Progenitor cell of endocrine pancreas (in vitro differentiated cells): ENCODE measurements at places on chromosomes 7 and 10. TPM values are rescaled to one million over a fixed set of nuclear protein-coding genes. Genes with fewer than 3 reads are reported as not detected.

DNA sequence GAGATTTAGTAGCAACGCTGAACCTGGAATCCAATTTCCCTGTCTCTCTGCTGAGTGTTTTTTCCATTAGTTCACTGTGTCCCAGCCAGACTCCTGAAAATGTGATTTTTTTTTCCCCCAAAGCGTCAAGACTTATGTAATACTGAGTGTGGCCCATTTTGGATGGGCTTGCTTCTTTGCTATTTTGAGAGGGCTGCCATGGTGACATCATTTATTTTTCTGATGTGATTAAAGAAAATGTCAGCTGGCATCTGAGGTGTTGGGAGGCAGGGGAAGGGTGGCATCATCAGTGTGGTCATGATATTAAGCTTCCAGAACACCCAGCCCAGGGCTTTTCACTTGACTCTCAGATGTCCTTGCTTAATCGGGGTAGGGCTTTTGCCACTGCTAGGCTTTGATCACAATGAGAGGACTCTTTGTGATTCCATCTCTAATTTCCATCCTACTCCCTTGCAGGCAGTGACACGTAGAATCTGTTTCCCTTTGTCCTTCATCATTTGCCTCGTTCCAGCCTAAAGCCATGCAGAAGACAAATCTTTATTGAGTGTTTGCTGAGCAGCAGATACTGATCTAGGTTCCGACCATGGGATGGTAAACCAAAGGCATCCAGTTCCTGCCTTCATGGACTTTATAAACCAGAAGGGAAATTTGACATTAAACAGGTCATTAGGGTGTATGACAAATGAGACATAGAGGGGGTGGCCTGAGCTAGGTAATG, 7.4 kb downstream of the ZNF365 start:
- H3K4me3 ChIP-seq = no peak overlapping the region
- no peaks in the 10 kb centered on the region for H3K36me3 ChIP-seq
- H3K27ac ChIP-seq = no peak overlapping the region
- H3K4me1 ChIP-seq = no peaks in the 10 kb centered on the region
- DNase-seq = no peak

DNA sequence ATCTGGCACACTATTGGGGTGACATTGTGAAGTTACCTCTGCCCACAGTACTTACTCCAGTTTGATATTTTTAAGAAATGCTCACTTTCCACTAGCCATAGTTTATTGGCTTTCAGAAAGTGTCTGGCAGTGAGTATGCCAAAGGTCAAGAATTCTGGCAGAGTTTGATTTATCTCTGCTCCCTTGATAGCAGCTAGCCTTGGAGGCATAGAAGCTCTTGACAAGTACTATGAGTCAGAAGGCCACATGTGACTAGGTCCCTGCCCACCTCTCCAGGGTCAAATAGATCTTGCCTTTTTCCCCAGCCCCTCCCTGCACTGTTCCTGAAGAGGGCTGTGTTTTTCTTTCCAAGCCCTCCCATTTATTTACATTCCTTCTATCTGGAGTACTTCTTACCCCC, 202.2 kb downstream of the AUTS2 start:
- no peak for DNase-seq
- H3K27ac ChIP-seq = peak overlapping the region; percentile 85
- no peaks in the 10 kb centered on the region for H3K27me3 ChIP-seq
- H3K36me3 ChIP-seq = no peaks in the 10 kb centered on the region

DNA sequence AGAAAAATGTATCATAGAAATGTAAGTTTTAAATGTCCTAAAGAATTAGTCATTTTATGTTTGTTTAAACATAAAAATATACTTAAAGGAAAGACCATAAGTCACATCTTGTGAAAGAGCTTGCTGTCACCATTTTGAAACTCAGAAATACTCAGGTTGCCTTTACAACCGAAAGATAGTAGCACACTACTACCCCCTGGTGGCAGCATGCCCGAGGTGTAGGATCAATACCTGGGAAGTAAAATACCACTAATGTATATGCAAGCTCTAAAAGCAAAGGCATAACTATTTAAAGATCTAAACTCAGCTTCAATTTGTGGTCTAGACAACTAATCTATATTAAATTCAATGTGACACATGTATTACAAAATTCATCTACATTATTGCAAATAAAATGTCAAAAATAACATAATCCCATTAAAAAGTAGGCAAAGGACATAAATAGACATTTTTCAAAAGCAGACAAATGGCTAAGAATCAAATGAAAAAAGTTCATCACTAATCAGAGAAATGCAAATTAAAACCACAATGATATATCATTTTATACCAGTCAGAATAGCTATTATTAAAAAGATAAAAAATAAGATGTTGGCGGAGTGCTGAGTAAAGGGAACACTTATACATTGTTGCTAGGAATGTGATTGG, 47.7 kb upstream of the FGL2 start:
- no peak overlapping the region for H3K27ac ChIP-seq
- no peaks in the 10 kb centered on the region for H3K4me1 ChIP-seq
- DNase-seq = peak; percentile 71
- H3K27me3 ChIP-seq = no peaks in the 10 kb centered on the region

DNA sequence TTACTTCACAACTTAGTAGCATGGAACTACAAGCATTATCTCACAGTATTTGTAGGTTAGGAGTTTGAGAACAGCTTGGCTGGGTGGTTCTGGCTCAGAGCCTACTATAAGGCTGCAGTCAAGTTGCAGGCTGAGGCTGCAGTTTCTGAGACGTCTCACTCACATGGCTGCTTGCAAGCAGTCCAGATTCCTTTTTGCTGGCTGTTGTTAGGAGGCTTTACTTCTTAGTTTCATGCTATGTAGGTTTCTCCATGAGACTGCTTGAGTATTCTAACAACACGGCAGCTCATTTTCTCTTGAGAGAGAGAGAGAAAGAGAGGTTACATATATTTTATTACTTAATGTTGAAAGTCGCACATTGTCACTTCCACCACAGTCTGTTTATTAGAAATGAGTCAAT, 1073.9 kb downstream of the NXPH1 start:
- no peak overlapping the region for H3K27ac ChIP-seq
- no peak for DNase-seq
- H3K27me3 ChIP-seq = no peaks in the 10 kb centered on the region
- peaks cover 4% of the 10 kb centered on the region for H3K4me1 ChIP-seq
- no peaks in the 10 kb centered on the region for H3K36me3 ChIP-seq

DNA sequence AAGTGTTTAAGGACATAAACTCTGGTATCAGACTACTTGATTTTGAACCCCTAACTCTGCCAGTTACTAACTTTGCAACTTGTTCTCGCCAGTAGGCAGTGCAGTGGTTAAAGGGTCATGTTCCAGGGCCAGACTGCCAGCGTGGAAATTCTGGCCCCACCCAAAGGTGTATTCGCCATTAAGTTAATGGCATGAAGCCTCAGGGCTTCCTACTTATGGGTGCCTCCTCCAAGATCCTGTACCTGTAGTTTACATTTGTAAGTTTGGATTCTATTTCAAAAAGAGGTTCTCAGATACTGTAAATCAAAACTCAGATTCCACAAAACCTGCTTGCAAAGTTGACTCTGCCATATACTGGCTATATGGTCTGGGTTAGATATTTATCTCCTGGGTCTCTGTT, 2.8 kb upstream of the PIP start:
- H3K36me3 ChIP-seq = peaks cover 2% of the 10 kb centered on the region
- H3K27ac ChIP-seq = no peak overlapping the region

GNAI1 gene
- 49.7 and 50.8 TPM in 2 replicates for total RNA-seq
